ENCODE measurements at places on chromosomes 11 and 22.

DNA sequence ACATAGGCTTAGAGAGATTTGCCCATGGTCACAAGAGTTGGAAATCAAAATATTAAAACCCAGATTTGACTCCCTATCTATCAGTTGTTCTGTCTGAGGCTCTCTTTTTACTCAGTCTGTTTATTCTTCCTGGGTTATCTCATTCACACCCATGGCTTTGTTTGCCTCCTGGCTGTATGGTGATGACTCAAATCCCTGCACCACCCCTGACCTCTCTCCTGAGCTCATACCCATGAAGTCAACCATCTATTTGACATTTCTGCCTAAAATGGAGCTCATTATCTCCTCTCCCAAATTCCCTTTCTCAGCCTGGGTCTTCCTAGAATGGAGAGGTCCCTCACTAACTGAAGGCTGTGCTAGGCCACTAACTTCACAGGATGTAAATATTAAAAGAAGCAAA is 27.8 kb upstream of the CCDC134 start:
- DNase-seq, result no peak

- DNase-seq, result no peak
These were observed 107.3 kb upstream of the LUZP2 start for GRCh38 chr11:24389575-24389974.

GRCh38 chr11:41301023-41301422 is 158.4 kb downstream of the LRRC4C start:
- no peak for DNase-seq

DNA sequence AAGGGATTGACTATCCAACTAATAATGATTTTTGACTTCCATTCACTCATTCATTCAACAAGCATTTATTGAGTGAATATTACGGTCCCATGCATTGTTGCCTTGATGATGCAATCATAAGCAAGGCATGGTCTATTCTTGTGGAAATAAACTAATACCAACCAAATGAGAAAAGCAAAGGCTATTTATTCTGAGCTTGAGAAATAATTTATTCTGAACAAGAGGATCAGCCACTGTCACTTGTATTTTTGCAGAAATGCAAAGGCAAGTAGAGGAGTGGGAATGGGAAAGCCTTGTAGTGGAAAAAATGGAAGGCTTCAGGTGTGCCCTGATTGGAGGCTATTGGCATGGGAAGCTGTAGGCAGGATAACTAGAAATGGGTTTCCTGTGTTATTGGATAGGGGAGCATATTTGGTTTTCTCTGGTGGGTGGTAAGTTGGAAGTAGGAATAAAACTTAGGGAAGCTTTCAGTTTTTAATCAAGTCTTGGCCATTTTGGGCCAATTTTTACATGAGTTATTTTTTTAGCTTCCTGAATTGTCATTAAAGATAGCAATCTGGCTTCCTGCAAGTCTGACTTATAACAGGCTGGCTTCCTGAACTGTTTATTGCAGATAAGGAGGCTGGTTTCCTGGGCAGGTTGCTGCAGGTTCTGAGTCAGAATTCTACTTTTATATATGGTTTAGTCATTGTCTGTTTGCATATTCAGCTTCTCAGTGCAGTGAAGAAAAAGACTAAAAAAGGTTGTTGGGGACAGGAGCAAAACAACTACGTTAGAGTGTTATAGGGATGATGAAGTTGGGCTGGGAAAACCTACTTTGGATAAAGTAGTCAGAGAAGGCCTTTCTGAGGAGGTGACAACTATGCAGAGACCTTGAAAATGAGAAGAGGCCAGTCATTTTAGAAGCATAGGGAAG is 106.7 kb downstream of the APIP start:
- DNase-seq, result no peak

DNA sequence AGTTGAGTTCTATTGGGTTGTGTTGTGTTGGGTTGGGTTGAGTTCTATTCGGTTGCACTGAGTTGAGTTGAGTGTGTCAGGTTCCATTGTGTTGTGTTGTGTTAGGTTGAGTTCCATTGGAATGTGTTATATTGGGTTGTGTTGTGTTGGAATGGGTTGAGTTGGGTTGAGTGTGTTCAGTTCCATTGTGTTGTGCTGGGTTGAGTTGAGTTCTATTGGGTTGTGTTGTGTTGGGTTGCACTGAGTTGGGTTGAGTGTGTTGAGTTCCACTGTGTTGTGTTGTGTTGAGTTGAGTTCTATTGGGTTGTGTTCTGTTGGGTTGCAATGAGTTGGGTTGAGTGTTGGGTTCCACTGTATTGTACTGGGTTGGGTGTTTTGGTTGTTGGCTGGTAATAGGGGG is 35.5 kb downstream of the ALX4 start:
- no peak for DNase-seq

GRCh38 chr11:99881610-99882009 is 805.5 kb upstream of the ARHGAP42 start:
- no peak for DNase-seq

GRCh38 chr11:133181066-133181465 is 351.2 kb downstream of the OPCML start:
- no peak for DNase-seq

DNA sequence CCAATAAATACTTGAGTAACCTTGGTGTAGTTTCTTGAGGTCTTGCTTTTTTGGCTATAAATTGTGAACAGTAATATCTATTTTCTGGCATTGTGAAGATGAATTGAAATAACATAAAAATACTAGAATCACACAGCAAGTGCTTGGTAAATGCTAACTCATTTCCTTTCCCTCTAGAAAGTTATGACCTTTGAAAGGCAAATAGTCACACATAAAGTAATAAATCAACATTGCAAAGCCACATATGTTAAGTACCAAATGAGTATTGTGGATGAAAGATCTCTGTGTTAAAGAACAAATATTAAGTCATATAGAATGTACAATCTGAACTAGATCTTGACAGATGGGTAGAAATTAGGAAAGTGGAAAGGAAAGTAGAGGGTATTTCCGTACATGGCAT is 559.6 kb upstream of the CCDC90B start:
- DNase-seq, result no peak

DNA sequence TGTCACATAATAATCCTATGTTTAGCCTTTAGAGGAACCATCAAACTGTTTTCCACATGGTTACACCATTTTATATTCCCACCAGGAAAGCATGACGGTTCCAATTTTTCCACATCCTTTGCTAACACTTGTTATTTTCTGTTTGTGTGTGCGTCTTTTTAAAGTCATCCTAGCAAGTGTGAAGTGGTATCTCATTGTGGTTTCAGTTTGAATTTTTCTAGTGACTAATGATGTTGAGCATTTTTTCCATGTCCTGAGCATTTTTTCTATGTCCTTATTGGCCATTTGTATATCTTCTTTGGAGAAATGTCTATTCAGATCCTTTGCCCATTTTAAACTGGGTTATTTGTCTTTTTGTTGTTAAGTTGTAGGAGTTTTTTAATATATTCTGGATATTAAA is 53.7 kb upstream of the DEPDC7 start:
- no peak for DNase-seq

DNA sequence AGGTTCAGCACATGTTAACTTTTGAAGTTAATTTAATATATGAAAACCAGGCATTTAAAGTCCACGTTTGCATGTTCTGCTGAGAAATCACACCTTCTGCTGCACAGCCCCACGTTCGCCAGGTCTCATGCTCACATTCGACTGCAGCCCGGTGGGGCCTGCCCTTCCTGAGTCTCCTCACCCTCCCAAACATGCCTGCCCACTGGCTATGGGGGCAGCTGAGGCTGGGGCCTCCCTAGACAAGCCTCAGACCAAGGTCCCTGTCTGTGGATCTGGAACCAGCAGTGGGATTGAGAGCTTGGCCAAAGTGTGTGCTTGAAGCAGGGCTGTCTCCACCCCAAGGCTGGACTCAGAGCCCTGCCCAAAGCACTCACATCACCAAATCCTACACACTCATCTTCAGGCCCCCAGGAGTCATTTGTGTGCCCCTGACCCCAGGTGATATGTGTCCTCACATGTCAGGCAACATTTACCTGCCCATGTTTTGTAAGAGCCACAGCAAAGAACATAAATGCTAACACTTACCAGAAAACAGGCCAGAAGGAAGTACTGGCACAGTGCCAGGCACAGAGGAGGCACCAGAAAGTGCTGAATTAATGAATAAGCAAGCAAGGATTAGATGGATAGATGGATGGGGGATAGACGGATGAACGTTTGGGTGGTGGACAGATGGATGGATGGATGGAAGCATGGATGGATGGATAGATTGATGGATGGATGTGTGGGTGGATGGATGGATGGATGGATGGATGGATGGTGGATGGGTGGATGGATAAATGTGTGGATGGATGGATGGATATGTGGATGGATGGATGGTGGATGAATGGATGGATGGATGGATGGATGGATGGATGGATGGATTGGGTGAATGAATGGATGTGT is 9.4 kb upstream of the FADD start:
- no peak for DNase-seq

DNA sequence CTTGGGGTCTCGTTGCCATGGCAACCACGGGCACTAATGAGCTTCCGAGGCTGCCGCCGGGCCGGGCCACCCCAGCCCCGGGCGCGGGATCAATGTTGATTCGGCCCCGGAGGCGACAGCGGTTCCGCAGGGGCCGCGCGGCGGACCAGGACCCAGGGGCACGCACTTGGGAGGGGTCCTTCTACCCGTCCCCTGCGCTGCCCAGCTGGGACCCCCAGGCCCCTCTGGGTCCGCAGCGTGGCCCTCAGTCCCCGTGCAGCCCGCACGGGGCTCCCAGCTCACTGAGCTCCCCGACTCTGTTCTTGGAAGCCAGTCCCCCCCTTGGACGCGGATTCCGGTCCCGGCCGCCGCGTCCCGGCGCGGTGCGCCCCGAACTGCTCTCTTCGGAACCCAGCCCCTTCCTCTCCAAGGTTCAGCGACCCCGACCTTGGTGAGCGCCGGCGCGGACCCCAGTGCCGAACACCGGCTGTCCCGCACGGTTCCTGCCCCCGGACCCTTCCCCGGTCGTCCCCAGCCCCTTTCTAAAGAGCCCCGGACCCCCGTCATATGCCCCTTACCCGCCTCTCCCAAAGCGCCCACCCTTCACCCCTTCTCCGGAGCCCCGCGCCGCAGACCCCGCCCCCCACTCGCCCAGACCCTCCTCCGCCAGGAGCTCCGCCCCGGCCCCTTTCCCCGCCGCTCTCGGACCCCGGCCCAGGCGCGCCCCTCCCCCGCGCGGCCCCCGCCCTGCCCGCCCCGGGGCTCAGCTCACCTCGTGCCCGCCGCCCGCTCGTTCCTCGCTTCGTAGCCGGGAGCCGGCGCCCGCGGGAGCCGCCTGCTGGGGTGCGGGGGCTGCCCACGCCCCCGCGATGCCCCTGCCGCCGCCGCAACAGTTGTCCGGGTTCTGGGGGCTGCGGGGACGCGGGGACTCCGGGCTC is 18.3 kb upstream of the SHISAL1 start:
- DNase-seq, result no peak

DNA sequence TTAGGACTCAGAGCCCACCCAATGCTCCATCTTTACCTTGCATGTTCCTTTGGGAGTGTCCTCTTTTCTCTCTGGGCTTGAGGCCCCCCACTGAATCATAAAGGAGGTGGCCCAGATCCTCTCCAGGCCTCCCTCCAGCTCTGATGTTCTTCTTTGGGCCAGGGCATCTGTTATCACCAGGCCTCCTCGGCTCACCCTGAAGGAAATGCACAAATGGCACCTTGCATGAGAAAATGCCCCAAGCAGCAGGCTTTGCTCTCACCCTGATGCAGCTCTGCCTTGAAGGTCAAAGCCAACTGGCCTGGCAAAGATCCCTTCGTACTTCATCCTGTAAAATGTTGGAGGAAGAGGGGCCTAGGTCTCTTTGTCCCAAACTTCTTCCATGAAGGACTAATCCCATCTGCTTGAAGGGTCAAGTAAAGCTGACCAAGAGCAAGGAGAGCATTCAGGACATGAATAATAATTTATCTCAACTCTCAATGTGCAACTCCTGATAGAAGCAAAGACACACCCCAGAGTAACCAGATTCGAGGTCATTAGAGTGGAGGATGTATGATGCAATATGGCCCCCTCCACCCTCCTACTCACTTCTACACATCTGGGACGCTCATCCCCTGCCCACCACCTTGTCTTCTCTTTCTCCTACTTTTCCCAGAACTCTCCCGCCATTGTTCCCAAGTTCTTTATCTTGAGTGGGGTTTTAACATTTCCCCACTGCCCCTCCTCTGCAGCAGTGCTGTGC is 9.5 kb downstream of the APOL6 start:
- no peak for DNase-seq

GRCh38 chr22:35369996-35370395 is 10.9 kb upstream of the HMOX1 start:
- DNase-seq, result no peak
